Thymus (tissue), 14 donors: ENCODE measurements at places on chromosomes 2 and 18.

DNA sequence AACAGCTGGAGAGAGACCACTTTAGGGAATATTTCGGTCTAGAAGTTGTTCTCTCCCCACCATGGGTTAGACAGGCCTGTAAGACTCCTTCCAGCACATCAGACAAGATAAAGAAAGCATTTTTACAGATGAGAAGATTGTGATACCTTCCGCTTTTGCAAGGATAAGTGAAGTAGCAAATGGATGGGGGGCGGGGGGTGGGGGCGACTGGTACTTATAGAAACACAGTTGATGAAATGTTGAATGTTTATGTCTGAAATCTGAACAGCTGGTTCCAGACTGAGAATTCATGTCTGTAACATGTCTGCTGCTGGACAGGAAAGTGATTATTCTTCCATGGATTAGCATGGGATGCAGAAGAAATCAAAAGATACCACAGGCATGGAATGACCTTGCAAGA, 90.5 kb upstream of the FN1 start:
- no peak for DNase-seq

- DNase-seq, result no peak
Measured at GRCh38 chr18:55013685-55014084, 54.4 kb upstream of the CCDC68 start.

- DNase-seq, result no peak
Measured at GRCh38 chr2:126359494-126359893, 296.5 kb upstream of the GYPC start.

DNA sequence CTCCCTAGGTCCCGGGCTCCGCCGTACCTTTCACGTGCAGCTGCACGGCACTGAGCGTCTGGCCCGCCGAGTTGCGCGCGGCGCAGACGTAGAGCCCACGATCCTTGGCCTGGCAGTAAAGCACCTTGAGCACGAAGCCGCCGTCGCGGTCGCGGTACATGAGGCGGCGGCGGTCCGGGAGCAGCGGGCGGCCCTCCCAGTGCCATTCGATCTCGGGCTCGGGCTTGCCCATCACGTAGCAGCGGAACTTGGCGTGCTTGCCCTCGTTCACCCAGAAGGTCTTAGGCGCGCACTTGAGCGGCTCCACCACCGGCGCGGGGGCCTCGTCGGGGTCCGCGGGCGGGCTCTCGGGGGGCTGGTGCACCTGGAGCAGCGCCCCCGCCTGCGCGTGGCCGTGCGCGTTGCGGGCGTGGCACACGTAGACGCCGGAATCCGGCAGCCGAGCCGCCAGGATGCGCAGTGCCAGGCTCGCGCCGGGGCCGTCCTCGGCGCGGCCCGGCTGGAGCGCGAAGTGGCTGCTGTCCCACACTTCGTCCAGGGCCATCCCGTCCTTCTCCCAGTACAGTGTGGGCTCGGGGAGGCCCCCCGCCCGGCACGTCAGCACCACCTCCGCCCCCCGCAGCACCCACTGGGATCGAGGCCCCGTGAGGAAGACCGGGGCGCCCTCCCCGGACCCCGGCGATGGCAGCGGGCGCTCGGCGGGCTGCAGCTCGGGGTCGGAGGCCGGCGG, 980 bp downstream of the OBSL1 start:
- peak; percentile 32 for DNase-seq

DNA sequence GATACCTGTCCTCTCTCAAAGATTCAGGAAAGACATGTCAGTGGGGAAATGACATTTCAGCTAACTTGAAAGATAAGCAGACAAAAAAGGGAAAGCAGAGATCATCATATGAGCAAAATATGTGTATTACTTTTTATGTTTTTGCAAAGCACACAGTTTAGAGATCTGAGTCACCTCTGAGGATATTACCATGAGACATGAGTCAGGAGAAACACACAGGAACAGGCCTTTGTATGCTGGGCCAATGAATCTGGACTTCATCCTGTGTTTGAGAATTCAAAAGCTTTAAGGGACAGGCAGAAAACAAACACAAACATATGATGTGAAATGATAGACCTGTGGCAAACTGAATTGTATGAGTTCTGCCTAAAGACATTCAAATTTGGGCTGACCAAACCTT, 306.0 kb upstream of the EPC2 start:
- no peak for DNase-seq

DNA sequence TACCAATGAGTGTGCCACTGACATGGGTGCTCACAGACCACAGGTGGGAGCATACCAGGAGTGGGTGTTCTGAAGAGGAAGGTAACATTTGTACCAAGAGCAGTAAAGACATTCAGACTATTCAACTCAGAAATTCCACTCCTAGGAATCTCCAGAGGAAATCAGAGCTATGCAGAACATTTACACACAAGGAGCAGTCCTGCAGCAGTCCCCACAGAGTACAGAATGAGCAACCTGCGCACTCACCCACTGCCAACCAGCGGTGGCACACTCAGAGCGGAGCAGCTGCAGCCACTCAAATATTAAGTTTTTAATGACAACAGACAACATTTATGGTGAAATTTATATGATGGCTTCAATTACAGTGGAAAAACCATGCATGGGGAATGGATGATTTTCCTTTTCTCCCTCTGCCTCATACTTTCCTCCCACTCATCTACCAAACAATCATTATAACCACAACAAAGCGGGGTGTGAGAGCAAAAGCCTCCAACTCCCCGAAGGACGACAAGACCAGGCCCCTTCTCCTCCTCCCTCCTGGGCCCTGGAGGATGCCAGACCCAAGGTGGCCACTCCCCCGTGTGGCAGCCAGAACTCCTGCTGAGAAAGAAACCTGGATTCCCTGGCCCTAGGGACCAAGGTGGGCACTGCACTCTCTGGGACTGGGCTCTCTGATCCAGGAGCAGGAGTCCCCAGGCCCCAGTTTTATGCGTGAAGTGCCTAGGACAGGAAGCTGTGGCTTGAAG, 5.4 kb downstream of the HS6ST1 start:
- peak; percentile 18 for DNase-seq

DNA sequence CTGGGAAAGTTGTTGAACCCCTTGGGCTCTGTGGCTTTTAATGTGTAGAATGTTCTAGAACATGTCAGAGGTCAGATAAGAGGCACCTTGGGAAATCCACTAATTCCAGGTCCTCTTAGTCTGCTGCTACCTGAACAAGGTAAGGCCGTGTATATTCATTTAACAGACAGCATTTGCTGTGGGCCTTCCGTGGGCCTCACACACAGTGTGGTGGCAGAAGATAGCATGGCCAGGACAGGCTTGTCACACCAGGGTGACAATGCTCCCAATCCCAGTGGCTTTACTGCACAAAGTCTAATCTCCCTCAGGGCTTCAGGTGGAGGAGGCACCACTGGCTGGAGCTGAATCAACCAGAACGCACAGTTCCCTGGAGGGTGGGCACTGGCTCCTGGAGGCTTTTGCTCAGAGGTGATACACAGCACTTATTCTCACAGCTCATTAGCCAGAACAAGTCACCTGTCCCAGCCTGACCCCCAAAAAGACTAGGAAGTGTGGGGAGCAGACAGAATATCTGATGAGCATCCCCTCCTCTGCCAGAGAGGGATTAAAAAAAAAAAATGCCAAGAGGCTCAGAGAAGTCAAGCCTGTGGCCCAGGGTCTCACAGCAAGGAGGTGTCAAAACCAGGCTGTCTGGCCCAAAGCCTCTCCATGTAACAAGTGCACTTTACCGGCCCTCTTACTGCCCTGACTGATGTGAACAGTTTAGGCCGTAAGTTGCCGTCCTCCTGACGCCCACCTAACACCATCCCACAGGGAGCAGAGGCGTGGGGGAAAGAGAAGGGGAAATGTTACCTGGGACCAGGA, 216.9 kb upstream of the RAB6C start:
- DNase-seq, result no peak

GRCh38 chr18:23456835-23457234, 3.7 kb downstream of the RIOK3 start:
- no peak for DNase-seq

DNA sequence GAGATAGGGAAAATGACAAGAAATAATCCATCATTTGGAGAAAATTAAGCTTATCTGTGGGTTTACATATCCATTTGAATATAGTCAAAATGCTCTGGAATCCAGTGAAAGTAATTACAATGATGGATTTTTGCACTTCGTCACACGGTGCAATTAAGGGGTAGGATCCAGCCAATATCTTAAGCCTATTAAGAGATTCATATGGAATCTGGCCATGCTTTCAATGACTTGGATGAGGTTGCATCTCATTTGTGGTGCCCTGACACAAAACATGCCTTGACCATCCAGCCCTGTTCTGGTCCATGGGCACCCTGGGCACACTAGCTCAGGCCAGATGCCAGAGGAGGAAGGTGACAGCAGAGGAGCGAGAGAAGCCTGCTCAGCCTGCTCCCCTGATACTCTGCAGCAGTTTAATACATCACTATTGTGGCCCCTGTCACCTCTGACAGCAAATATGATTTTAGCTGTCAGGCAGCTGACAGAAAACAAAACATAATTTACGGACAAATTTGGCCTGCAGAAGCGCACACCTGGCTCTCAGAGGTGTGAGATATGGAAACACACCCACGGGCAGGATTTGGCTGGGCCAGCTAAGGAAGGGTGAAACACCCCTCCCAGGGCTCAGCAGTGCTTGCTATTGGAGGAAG, 94.1 kb upstream of the ST8SIA3 start:
- DNase-seq, result no peak

DNA sequence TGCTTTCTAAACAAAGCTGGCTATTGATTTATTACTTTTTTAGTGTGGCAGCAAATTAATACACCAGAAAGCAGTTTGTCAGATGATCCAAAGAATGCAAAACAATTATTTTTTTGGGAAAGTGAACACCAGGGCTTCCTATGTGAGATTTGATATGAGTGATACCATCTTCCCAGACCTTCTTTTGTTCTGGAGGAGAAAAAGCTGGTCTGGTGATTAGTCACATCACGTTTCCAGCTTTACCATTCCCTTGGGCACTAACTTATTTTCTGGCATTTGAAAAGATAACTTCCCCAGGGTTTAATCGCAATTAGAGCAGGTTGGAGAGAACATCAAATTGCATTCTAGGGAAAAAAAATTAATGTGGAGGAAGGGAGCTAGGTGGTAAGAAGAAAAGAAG, 182.9 kb upstream of the TANK start:
- no peak for DNase-seq

GRCh38 chr2:38095996-38096861, 20.3 kb upstream of the CYP1B1 start:
- no peak for DNase-seq

DNA sequence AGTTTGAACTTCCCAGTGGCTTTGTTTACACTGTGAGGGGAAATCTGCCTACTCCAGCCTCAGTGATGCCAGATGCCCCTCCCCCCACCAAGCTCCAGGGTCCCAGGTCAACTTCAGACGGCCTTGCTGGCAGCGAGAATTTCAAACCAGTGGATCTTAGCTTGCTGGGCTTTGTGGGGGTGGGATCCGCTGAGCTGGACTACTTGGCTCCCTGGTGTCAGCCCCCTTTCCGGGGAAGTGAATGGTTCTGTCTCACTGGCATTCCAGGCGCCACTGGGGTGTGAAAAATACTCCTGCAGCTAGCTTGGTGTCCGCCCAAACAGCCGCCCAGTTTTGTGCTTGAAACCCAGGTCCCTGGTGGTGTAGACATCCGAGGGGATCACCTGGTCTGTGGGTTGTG, 70.0 kb upstream of the NEUROD1 start:
- DNase-seq, result no peak

- no peak for DNase-seq
Measured at GRCh38 chr2:184154438-184154837, 443.9 kb upstream of the ZNF804A start.

DNA sequence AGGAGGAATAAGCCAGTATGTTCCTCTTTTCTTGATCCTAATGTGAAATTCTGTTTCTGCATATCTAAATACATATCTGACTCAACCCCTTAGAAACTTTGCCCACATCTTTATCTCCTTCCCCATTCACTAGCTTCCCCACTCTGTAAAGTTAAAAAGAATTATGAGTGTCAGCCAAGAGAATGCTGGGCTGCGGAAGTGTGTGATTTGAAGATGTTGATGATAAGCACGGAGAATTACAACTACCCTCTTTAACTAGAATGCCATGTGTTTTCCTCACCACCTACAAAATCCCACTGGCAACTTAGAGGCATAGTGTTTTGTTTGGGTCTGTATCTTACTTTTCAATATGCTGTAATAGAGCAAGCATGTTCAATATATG, 490.4 kb upstream of the FANCL start:
- DNase-seq, result no peak

DNA sequence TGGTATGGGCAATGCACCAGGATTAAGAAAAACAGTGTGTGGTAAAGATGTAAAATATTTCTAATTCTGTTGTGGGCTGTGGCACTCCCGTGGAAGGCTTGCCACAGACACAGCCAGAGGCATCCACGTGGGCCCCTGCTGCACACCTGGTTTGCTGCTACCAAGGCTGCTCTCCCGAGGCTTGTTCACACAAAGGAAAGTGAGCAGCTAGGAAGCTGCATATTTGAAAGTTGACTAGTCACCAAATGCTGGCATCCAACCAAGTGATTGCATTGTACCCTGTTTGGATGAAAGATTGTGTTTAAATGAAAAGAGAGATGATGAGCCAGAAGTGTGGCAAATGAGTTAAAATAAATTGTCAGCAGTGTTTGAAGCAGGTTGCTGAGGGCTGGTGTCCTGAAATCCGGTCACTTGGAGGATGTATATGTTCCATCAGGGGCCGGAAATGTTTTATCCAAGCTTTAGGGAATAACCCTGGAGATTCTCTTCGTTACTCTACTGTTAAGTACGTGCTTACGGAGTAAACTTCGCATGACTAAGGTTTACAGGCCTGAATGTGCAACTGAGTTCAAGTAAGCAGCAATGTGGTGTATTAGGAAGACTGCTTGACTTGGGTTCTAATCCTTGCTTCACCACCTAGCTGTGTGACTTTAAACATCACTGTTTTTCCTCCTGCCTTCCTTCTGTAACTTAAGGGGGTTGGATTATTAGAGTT, 86.1 kb downstream of the MSH2 start:
- DNase-seq, result no peak

- DNase-seq, result no peak
Measured at GRCh38 chr2:100589527-100589926, 26.7 kb downstream of the PDCL3 start.

- DNase-seq, result no peak
Measured at GRCh38 chr2:69213201-69213600, 173.8 kb downstream of the GFPT1 start.

DNA sequence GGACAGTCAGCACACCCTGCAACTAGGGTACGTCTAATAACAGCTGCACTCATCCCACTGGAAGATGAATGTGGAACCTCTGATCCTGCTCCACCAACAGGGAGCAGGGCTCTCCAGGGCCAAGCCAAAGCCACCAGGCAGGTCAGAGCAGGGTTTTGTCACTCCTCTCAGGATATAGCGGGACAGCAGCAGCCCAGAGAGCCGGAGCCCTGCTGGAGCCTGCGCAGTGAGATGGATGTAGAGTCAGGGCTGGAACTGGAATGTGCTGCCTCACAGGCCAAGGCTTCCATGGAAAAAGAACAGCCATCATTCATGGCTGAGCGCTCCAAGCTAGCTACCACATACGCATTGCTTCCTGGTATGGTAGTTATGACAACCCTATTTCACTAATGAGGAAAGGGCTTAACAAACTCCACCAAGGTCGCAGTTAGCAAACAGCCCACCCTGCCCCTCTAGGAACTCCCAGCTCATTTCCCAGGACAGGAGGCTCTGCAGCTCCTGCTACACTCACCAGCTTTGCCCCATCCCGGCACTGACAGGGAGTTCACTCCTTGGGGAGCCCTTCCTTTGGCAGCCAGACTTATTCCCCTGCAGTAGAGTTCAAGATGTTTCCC, 85.2 kb downstream of the HS1BP3 start:
- DNase-seq, result no peak

GRCh38 chr2:64581018-64581417, 56.9 kb downstream of the AFTPH start:
- DNase-seq, result no peak

- DNase-seq, result no peak
Measured at GRCh38 chr2:157471078-157471477, 27.2 kb upstream of the CYTIP start.

- no peak for DNase-seq
Measured at GRCh38 chr2:207300817-207301216, 135.1 kb upstream of the KLF7 start.
